ENCODE measurements at places on chromosomes 16 and 17.

DNA sequence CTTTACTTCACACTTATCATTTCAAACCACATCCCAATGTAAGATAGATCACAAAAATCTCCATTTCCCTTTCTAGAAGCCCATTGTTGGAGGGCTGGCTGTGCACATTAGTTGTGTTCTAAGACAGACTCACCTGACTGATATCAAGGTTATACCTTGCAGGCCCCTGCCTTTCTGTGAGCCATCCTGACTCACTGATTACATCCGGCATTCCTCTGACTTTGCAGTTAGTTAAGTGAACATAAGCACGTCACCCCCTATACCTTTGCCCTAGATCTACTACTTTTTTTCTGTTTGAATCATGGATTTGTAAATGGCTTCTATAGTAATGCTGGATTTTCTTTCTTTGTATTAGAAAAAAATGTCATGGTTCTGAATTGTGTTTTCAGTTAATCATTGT is 78.3 kb downstream of the TANGO6 start:
- no peak for DNase-seq

DNA sequence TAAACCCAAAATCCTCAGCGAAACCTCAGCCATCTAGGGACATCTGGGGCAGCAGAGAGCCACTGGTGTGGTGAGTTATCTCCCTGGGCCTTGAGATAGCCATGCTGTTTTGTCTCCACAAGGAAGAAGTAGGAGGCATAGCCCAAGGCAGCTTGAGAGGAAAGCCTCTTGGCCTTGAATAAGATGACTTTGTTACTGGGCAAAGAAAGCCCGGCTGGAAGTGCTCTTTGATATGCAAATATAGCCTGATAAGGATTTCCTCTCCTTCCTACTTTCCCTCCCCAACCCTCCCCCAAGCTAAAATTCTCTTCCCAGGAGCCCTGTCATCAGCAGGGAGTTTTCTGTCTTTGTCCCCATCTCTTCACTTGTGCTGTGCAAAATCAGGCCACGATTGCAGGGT is 694.4 kb downstream of the MAF start:
- DNase-seq, result no peak

DNA sequence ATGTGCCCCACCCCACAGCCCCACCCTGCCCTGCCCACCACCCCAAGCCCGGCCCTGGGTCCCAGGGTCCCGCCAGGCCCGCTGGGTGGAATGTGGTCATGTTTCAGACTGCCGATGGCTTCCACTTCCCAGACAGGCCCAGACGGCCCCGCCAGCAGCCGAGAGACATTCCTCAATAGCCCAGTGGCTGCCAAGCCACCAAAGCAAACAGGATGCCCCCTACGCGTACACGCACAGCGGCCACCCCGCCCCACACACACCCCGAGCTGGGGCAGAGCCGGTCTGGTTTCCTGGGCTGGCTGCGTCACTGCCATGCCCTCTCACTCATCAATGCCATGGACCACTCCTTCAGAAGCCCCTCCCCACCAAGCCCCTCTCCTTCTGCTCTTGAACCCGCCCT is 1.2 kb upstream of the KRT17 start:
- DNase-seq, result no peak

- DNase-seq, result peak; percentile 91
Observed at GRCh38 chr17:7685533-7686221, 1.6 kb downstream of the TP53 start.

DNA sequence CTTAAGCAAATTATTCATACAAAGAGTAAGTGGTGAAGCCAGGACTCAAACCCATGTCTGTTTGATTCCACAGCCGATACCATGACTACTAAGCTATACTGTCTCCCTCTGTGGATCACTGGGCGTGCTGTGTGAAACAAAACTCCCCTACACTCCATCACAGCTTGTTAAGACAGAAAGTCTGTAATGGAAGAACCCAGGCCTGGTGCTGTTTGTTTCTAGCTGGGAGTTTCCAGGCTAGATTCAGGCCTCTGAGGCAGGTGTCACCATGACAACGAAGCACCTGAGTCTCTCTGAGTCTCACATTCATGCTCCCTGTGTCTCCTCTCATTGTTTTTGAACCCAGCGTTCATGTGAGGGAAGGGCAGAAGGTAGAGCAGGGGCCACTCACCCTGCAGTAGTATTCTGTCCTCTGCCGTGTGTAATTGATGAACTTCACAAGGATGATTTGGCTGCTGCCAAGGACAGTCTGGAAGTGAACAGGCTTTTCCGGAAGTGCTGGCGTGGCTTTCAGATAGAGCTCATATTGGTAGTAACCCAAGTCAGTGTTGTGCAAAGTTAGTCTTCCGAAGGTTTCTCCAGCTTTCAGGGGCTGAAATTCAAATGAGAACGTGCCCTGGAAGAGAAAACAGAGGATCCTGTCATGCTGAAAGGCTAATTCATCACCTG is 8.6 kb upstream of the VAC14 start:
- no peak for DNase-seq

- DNase-seq, result no peak
Observed at GRCh38 chr17:36742267-36743000, 141.1 kb downstream of the MRM1 start.

DNA sequence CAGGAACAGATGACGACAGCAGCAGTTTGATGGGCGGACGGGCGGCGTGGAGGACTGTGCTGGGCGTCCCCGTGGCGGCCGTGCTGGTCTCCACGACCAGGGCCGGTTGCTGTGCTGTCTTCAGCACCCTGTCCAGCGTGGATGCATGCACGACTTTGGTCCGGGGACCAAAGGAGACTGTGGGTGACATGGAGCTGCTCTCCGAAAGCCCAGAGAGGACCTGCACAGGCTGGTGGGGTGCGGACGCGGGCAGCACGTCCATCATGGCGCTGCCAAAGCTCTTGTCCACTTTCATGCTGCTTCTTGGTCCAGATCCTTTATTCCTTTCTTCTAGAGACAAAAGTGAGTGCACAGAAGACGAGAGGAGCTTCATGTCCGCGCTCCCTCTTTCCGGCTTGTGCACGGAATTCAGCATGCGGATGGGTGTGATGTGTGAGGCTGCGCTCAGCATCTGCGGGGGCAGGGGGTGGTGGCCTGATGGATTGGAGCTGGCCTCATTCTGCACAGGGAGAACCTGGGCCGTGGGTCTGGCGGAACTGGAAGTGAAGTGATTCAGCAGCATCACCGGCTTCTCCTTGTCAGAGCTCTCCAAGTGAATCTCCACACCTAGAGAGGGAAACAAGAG is 20.3 kb downstream of the MAP1LC3B start:
- DNase-seq, result no peak

- peak; percentile 26 for DNase-seq
Observed at GRCh38 chr17:73644145-73645049, at the start of gene SDK2. Gene SDK2 (minus strand): TSS chr17:73644445. CDS start chr17:73644088, 357 bp downstream.

- no peak for DNase-seq
Observed at GRCh38 chr16:56460101-56460500, 8.7 kb downstream of the OGFOD1 start.

- no peak for DNase-seq
Observed at GRCh38 chr16:60636117-60636516, 1400.1 kb downstream of the CDH8 start.

- DNase-seq, result peak; percentile 22
Observed at GRCh38 chr16:48054881-48055601, 100.8 kb downstream of the ABCC12 start.

- DNase-seq, result no peak
Observed at GRCh38 chr17:63658366-63658765, 36.1 kb downstream of the MAP3K3 start.

- DNase-seq, result no peak
Observed at GRCh38 chr16:67517155-67517445, 11.5 kb upstream of the RIPOR1 start.

All from stimulated activated naive CD8-positive, alpha-beta T cell treated with anti-CD3 and anti-CD28 coated beads, Interleukin-15, Interleukin-2, amounts not matched to agents 100 U/mL and 50 U/mL, for 24 hours (primary cell).